ENCODE measurements at places on chromosomes 1 and 21. TPM values are rescaled to one million over a fixed set of nuclear protein-coding genes. Genes with fewer than 3 reads are reported as not detected.

GRCh38 chr1:45552331-45552730 lies 1.7 kb downstream of the AKR1A1 start:
- no peaks in the 10 kb centered on the region for H3K27me3 ChIP-seq
- H3K36me3 ChIP-seq = peaks cover 8% of the 10 kb centered on the region
- H3K27ac ChIP-seq = no peak overlapping the region
- H3K4me3 ChIP-seq = peak overlapping the region; percentile 92

- no peaks in the 10 kb centered on the region for H3K36me3 ChIP-seq
- peak overlapping the region; percentile 26 for H3K4me3 ChIP-seq
- H3K27me3 ChIP-seq = no peaks in the 10 kb centered on the region
- peak overlapping the region; percentile 97 for H3K27ac ChIP-seq
- DNase-seq = peak; percentile 96
Measured at GRCh38 chr21:46052703-46053651, 44.9 kb upstream of the COL6A2 start.

GRCh38 chr1:116365857-116366256 lies 7.2 kb upstream of the ATP1A1 start:
- DNase-seq = no peak
- H3K27ac ChIP-seq = no peak overlapping the region

DNA sequence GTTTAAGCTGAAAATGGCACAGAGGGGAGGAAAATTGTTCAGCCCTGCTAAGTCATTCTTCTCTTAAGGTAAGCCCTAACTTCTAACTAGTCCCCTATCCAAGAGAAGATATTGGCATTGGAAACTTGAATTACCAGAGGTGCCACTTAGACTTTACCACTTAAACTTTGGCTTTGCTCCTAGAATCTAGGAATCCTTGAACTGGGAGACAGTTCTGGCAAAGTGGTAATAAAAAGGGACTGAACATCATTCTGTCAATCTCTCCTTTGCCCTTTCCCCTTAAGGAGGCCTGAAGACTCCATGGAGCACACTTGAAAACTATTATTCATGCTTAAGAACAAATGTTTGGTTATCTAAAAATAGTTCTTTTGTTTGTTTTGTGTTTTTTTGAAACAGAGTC lies 8.4 kb downstream of the ATP1A4 start:
- H3K36me3 ChIP-seq = no peaks in the 10 kb centered on the region
- no peaks in the 10 kb centered on the region for H3K27me3 ChIP-seq
- DNase-seq = no peak
- no peak overlapping the region for H3K27ac ChIP-seq
- no peaks in the 10 kb centered on the region for H3K4me1 ChIP-seq

GRCh38 chr1:38178216-38178615 lies 131.6 kb upstream of the POU3F1 start:
- H3K36me3 ChIP-seq = no peaks in the 10 kb centered on the region
- peaks cover 9% of the 10 kb centered on the region for H3K27me3 ChIP-seq
- no peak overlapping the region for H3K27ac ChIP-seq
- no peak overlapping the region for H3K4me3 ChIP-seq

DNA sequence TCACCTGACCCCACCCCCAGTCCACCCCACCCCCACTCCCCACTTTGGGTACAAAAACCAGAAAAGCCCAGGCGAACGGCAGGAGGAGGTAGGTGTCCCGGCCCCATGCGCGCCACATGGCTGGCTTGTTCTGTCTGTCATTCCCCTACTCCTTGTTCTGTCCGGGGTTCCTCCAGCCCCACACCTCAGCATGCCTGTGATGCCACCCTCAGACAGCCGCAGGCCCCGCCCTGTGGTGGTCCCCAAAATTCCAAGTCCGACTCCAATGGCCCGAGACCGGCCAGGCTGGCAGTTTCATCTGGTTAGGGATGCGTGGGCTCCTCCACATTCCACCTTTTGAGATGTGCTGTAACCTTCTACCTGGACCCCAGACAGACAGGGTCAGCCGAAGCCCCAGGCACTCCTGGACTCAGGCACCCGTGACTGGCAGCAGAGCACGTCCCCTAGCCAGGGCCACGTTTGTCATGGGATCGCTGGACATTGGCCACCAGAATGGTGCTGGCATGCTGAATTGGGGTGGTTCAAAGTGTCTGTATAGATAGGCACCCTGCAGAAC lies 94.4 kb downstream of the WDR4 start:
- H3K27ac ChIP-seq = no peak overlapping the region
- no peaks in the 10 kb centered on the region for H3K36me3 ChIP-seq

DNA sequence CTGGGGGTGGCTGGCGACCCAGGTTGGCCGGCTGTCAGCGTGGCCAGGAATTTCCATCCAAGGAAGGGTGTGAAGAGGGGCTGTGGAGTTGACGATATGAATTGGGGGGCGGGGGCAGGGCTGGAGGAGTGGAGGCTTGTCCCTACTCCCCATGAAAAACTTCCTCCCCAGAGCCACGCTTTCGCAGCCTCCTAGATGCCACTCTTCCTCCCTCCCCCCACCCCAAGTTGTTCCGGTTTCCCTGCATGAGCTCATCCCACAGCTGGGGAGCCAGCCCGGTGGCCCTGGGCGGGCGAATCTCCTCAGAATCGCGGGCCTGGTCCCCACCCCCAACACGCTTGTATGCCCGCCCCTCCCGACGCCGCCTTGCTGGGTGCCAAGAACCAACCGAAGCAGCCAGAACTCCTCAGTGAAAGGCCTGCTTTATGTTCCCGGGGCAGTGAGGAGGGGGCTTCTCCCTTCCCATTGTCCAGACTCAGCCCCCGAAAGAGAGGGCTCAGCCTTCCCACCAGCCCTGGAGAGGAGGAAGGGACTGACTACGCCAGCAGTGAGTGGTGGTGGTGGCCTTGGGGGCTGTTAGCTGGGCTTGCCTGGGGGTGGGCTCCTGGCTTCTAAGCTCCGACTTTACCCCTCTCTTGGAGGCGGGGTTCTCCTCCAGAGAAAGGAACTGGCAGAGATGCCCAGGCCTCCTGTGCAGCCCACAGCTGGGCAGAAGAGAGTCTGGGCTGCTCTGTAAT lies 1.8 kb upstream of the CSMD2 start:
- peaks cover 20% of the 10 kb centered on the region for H3K4me1 ChIP-seq
- peak; percentile 16 for DNase-seq
- no peaks in the 10 kb centered on the region for H3K27me3 ChIP-seq
- H3K4me3 ChIP-seq = peak overlapping the region; percentile 55
- H3K27ac ChIP-seq = no peak overlapping the region

GRCh38 chr1:158289811-158290210 lies at the start of gene CD1C:
Gene CD1C, plus strand, starts transcription at chr1:158289923. Its CDS starts 142 bp downstream, at chr1:158290065.
- no peak for DNase-seq
- no peak within 1 kb of the TSS for H3K27ac ChIP-seq
- no peaks in the 10 kb centered on the region for H3K27me3 ChIP-seq
- no peaks in the 10 kb centered on the region for H3K4me1 ChIP-seq
- no peaks in the 10 kb centered on the region for H3K36me3 ChIP-seq

DNA sequence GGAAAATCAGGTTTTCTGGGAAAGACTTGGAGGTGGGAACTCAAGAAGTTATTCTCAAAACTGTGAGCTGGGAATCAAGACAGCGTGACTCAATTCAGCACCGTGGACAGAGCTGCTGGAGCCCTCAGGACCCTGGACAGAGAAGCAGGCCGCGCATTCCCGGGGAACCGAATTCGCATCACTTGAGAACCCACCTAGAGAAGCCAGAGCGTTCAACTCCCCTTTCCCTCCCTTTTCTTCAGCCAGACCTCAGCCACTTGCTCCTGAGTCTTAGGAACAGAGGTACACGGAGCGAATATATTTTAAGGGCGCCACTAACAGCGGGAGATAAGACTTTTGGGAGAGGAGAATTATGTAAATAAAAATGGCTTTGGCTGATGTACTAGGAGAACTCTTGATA lies 2.0 kb upstream of the LIN28A start:
- no peaks in the 10 kb centered on the region for H3K36me3 ChIP-seq
- DNase-seq = peak; percentile 46
- no peak overlapping the region for H3K27ac ChIP-seq
- H3K4me1 ChIP-seq = peaks cover 9% of the 10 kb centered on the region
- no peak overlapping the region for H3K4me3 ChIP-seq

DNA sequence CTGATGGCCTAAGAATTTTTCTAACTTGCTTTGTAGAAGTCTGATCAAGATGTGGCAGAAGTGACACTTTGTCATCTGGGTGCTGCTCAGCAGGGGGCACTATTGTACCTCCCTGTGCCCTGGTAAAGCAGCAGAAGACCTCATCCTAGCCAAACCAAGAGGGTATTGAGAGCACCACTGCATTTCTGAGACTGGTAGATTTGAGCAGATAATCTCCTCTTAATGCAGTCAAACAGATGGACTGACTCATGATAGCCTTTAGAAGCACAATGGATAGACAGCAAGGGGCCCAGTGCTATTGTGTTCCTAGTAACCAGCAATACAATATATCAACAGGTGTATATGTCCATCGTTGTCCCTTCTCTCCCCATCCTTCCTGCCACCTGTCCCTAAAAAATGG lies 5.7 kb downstream of the TPM3 start:
- H3K27me3 ChIP-seq = peaks cover 7% of the 10 kb centered on the region
- DNase-seq = no peak
- no peak overlapping the region for H3K27ac ChIP-seq
- no peaks in the 10 kb centered on the region for H3K36me3 ChIP-seq

GRCh38 chr1:41696381-41696780 lies 211.9 kb upstream of the EDN2 start:
- H3K27ac ChIP-seq = no peak overlapping the region
- no peaks in the 10 kb centered on the region for H3K36me3 ChIP-seq
- H3K4me1 ChIP-seq = no peaks in the 10 kb centered on the region
- H3K27me3 ChIP-seq = no peaks in the 10 kb centered on the region
- DNase-seq = no peak

DNA sequence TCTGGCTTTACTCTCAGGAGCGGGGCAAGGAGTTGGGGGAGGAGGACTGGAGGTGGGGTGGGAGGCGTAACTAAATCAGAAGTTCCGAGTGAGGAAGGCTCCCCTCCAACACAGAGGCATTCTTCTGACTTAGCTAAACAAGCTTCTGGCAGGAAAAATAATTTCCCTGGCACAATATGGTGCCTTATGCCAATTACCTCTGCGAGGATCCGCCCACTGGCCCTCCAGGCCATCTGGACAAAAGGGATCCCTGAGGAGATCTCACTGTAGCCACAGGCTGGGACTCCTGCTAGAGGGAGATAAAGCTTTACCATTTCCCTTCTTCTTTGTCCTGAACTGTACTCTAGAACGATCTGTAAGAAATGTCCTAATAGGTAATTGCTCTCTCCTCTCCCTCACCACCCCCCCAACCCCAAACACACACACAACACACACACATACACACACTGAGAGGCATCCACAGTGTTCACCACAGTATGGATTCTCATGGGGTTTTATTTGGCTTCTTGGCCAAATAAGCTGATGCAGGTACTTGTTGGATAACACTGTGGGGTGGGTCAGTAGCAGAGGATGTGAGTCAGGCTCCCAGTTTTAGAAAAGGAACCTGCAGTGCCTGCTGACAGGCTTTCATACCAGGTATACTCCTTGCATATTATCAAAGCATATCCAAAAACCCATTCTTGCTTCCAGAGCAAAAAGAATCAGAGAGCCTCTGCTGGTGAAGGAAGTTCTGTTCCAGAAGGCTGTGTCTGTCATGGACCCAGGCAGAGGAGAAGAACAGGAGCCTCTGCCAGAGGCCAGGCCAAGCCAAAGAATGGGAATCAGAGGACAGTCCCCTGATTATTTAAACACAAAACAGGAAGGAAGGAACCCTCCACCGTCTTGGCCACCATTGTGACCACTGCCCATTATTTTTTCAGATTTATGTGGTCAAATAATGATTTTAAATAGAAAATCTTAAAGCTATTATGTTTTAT lies 169.1 kb downstream of the C1orf21 start:
- no peak overlapping the region for H3K4me3 ChIP-seq
- H3K27me3 ChIP-seq = no peaks in the 10 kb centered on the region
- H3K27ac ChIP-seq = no peak overlapping the region
- no peaks in the 10 kb centered on the region for H3K36me3 ChIP-seq

- peaks cover 80% of the 10 kb centered on the region for H3K36me3 ChIP-seq
- H3K4me1 ChIP-seq = peaks cover 23% of the 10 kb centered on the region
- H3K4me3 ChIP-seq = no peak overlapping the region
- DNase-seq = peak; percentile 98
- H3K27ac ChIP-seq = peak overlapping the region; percentile 53
Measured at GRCh38 chr1:41003640-41004220, 17.8 kb downstream of the SLFNL1 start.

GRCh38 chr1:41573194-41573593 lies 88.7 kb upstream of the EDN2 start:
- peaks cover 12% of the 10 kb centered on the region for H3K4me1 ChIP-seq
- no peak overlapping the region for H3K4me3 ChIP-seq
- no peak for DNase-seq
- no peaks in the 10 kb centered on the region for H3K27me3 ChIP-seq

DNA sequence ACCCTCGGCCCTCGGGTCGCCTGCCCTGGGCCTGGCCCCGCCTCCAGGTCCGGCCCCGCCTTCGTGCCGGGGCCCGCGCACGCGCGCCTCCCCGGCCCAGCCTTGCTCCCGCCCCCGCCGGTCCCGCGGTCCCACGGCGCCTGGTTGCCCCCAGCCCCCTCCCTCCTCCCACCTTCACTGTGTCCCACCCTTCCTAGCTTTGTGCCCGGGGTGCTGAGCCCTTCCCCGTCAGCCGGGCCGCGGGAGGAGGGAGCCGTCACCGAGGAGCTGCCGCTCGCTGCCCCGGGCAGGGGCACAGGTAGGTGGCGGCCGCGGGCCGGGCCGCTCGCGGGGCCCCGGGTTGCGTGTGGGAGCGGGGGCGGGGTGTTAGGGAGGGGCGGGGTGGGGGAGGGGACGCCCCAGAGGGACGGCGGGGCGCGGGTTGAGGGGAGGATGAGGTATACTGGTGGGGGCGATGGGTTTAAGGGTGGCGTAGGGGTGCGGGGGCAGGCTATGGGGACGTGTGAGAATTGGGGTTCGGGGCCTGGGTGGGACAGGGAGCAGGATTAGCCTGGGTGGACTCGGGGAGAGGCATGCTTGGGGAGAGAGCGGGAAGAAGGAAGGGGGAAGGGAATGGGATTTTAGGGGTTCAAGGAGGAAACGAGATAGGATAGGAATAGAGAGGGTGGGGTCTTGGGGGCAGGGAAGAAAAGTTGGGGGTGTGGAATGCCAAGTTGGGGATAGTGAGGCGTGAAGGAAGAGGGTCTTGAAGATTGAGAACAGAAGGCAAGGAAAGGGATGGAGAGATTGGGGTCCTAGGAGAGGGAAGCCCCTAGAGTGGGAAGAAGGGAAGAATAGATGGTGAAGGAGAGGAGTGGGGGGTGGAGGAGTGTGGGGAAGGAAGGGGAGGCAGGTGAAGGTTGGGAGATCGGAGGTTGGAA lies at the start of gene LRRC42:
TSS of gene LRRC42 (plus strand) at position 99 of the 920 bp plus-strand sequence. CDS start 5,650 bp downstream, outside the sequence.
- no peaks in the 10 kb centered on the region for H3K36me3 ChIP-seq
- H3K27ac ChIP-seq = peak within 1 kb of the TSS; percentile 79
- no peak for DNase-seq
- H3K4me3 ChIP-seq = peak within 1 kb of the TSS; percentile 89
- H3K27me3 ChIP-seq = no peaks in the 10 kb centered on the region

GRCh38 chr1:68409426-68409825 lies 40.3 kb downstream of the RPE65 start:
- H3K4me3 ChIP-seq = no peak overlapping the region
- DNase-seq = peak; percentile 68
- H3K36me3 ChIP-seq = no peaks in the 10 kb centered on the region

NCMAP gene
- not detected for total RNA-seq

TRIM46 gene
- total RNA-seq = 13.6 TPM

YARS1 gene
- total RNA-seq = 214 TPM

BRINP3 gene
- total RNA-seq = not detected

C1orf94 gene
- 0.70 TPM for total RNA-seq

TEDDM1 gene
- total RNA-seq = not detected

MYOG gene
- not detected for total RNA-seq

CNR2 gene
- not detected for total RNA-seq

TDRD10 gene
- total RNA-seq = not detected
